ENCODE measurements at places on chromosomes 5 and 9. TPM values are rescaled to one million over a fixed set of nuclear protein-coding genes. Genes with fewer than 3 reads are reported as not detected.

DNA sequence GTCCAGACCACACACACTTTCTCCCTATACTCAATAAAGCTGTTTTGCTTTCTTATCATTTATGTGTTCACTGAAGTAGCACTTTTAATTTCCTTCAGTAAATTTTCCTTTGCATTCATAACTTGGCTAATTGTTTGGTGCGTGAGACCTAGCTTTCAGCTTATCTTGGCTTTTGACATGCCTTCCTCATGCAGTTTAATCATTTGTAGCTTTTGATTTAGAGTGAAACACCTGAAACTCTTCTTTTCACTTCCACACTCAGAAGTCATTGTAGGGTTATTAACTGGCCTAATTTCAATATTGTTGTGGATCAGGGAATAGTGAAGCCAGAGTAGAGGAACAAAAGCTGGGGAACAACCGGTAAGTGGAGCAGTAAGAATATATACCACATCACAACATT is 114.7 kb downstream of the ST8SIA4 start:
- no peak for DNase-seq
- H3K36me3 ChIP-seq: peaks cover 20% of the 10 kb centered on the region
- H3K27ac ChIP-seq: no peak overlapping the region
- peaks cover 9% of the 10 kb centered on the region for H3K4me1 ChIP-seq
- H3K27me3 ChIP-seq: no peaks in the 10 kb centered on the region
- H3K4me3 ChIP-seq: no peak overlapping the region

DNA sequence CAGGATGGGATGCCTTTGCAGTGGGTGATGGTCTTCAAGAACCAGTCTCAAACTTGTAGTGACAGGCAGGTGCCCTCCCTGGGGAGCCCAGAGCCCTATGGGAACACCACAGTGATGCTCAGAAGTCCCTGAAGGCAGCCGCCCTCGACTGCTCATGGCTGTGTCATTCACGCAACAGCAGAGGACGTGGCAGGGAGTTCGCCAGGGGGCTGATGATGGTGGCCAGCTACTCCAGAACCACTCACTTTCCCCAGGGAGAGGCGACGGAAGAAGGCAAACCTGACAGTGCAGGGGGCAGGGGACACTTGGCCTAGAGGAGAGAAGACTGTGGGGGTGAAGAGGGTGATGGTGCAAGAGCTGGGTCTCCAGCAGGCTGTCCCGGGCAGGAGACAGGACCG is 4.0 kb downstream of the IL13 start:
- no peaks in the 10 kb centered on the region for H3K36me3 ChIP-seq
- no peak overlapping the region for H3K4me3 ChIP-seq
- peaks cover 26% of the 10 kb centered on the region for H3K27me3 ChIP-seq
- DNase-seq: no peak
- H3K27ac ChIP-seq: no peak overlapping the region
- peaks cover 14% of the 10 kb centered on the region for H3K4me1 ChIP-seq

The ENHO gene
- not detected for polyA plus RNA-seq

The PAEP gene
- polyA plus RNA-seq: not detected

- no peak for DNase-seq
- peaks cover 15% of the 10 kb centered on the region for H3K4me1 ChIP-seq
- no peak overlapping the region for H3K4me3 ChIP-seq
Observed at GRCh38 chr5:60611099-60611740, 88.7 kb downstream of the DEPDC1B start.

DNA sequence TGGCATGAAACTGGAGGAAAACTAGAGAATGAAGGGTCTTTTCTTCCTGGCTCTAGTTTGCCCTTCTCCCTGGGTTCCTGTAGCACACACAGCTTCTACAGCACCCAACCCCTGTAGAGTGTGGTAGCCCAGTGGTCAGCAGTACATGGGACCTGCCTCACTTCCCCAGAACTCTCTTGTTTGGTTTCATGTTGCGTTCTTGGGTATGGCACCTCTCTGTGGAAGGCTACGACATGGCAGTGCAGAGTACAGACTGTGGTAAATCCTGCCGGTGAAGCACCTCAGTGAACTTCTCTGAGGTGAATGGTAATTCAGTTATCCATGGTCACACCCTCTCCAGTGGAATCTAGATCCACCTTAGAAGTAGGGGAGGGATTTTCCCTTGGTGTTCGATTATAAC is 105.5 kb downstream of the TLR4 start:
- no peak for DNase-seq
- H3K4me1 ChIP-seq: no peaks in the 10 kb centered on the region
- H3K36me3 ChIP-seq: peaks cover 4% of the 10 kb centered on the region
- no peak overlapping the region for H3K27ac ChIP-seq
- peaks cover 63% of the 10 kb centered on the region for H3K27me3 ChIP-seq
- H3K4me3 ChIP-seq: no peak overlapping the region

- no peaks in the 10 kb centered on the region for H3K4me1 ChIP-seq
- no peak for DNase-seq
- H3K36me3 ChIP-seq: no peaks in the 10 kb centered on the region
- H3K27me3 ChIP-seq: peaks cover 27% of the 10 kb centered on the region
Observed at GRCh38 chr5:122195802-122196394, 66.6 kb downstream of the ZNF474 start.

- no peak overlapping the region for H3K27ac ChIP-seq
- no peaks in the 10 kb centered on the region for H3K27me3 ChIP-seq
- H3K36me3 ChIP-seq: peaks cover 17% of the 10 kb centered on the region
- no peak overlapping the region for H3K4me3 ChIP-seq
- no peaks in the 10 kb centered on the region for H3K4me1 ChIP-seq
Observed at GRCh38 chr9:77402286-77402685, 225.0 kb downstream of the VPS13A start.

DNA sequence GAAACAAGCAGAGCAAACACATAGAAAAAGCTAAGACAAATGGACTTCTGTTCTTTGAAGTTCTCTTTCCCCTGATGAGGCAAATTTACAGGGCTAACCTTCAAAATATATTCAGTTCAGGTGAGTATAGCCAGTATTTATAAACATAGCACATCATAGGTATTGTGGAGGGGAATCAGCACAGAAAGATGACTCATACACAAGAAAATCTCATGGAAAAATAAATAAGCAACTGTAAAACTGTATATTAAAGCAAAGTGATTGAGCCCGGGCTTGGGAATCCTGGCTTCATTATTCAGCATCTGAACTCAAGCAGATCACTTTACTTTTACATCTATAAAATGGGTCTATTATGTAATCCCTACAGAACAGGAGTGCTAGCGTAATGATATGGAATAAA is 173.5 kb upstream of the PAPPA start:
- H3K27ac ChIP-seq: no peak overlapping the region
- H3K36me3 ChIP-seq: no peaks in the 10 kb centered on the region
- no peaks in the 10 kb centered on the region for H3K4me1 ChIP-seq
- no peaks in the 10 kb centered on the region for H3K27me3 ChIP-seq
- no peak overlapping the region for H3K4me3 ChIP-seq

GRCh38 chr9:26175264-26175663 is 497.0 kb upstream of the TUSC1 start:
- no peak overlapping the region for H3K27ac ChIP-seq
- no peaks in the 10 kb centered on the region for H3K27me3 ChIP-seq
- H3K4me3 ChIP-seq: no peak overlapping the region
- H3K36me3 ChIP-seq: no peaks in the 10 kb centered on the region

- no peak overlapping the region for H3K4me3 ChIP-seq
- no peaks in the 10 kb centered on the region for H3K27me3 ChIP-seq
- H3K4me1 ChIP-seq: peaks cover 4% of the 10 kb centered on the region
- no peak overlapping the region for H3K27ac ChIP-seq
- H3K36me3 ChIP-seq: peaks cover 21% of the 10 kb centered on the region
- no peak for DNase-seq
Observed at GRCh38 chr9:5419987-5420386, 17.7 kb downstream of the PLGRKT start.

The PROB1 gene
- polyA plus RNA-seq: 0.80 TPM

The SUSD3 gene
- 56.1 TPM for polyA plus RNA-seq

- H3K4me1 ChIP-seq: peaks cover 24% of the 10 kb centered on the region
- H3K36me3 ChIP-seq: peaks cover 11% of the 10 kb centered on the region
- peaks cover 71% of the 10 kb centered on the region for H3K27me3 ChIP-seq
- no peak for DNase-seq
- H3K27ac ChIP-seq: peak overlapping the region; percentile 56
Observed at GRCh38 chr9:77022783-77023440, 3.5 kb downstream of the FOXB2 start.

GRCh38 chr9:83056174-83056573 is 6.8 kb downstream of the RASEF start:
- no peak overlapping the region for H3K27ac ChIP-seq
- no peak for DNase-seq
- H3K36me3 ChIP-seq: peaks cover 4% of the 10 kb centered on the region
- no peak overlapping the region for H3K4me3 ChIP-seq

DNA sequence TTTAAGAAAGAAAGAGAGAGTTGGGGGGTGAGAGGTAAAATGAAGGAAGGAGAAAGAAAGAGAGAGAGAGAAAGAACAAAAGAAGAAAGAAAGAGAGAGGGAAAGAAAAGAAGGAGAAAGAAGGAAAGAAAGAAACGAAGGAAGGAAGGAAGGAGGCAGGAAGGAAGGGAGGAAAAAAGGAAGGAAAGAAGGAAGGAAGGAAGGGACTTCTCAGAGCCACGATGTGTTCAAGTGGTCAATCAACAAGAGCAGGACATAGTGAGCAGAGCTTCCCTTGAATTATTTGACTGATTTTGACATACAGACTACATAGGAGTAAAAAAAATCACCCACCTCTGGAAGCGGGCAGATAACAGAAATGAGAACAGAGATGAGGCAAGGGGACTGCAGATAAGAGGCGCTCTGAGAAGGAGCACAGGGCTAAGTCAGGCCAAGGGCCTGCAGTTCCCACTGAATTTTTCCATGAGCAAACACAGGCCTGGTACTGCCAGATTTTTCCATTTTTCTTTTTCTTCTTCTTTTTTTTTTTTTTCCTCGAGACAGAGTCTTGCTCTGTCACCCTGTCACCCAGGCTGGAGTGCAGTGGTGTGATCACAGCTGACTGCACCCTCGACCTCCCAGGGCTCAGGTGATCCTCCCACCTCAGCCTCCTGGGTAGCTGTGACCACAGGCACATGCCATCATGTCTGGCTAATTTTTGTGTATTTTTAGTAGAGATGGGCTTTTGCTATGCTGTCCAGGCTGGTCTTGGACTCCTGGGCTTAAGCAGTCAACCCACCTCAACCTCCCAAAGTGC is 77.7 kb upstream of the IL17B start:
- no peaks in the 10 kb centered on the region for H3K27me3 ChIP-seq
- H3K4me3 ChIP-seq: no peak overlapping the region
- DNase-seq: no peak

GRCh38 chr9:93413530-93413929 is 38.0 kb upstream of the FAM120A start:
- no peaks in the 10 kb centered on the region for H3K4me1 ChIP-seq
- H3K36me3 ChIP-seq: no peaks in the 10 kb centered on the region
- no peak overlapping the region for H3K4me3 ChIP-seq
- peaks cover 27% of the 10 kb centered on the region for H3K27me3 ChIP-seq
- no peak for DNase-seq
- H3K27ac ChIP-seq: no peak overlapping the region

The ZNF484 gene
- polyA plus RNA-seq: 6.3 TPM

The ANKRD20A1 gene
- not detected for polyA plus RNA-seq

DNA sequence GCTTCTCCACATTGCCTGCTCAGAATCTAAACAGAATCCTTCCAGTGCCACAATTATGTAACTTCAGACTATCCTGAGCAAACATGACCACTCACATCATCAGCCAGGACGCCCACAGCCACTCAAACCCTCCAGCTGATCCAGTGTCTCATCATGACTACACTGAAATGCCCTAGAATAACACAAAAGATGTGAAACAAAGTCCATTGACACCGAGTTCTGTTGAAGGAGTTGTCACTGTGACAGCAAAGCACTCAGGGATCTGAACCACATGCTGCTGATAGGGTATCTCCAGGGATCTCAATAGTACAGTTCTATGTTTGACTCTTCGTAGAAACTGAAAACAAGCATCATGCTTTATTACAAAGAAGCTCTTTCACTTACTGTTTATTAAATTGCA is 150.2 kb downstream of the GABBR2 start:
- no peak for DNase-seq
- peaks cover 10% of the 10 kb centered on the region for H3K27me3 ChIP-seq
- H3K4me3 ChIP-seq: no peak overlapping the region
- no peaks in the 10 kb centered on the region for H3K4me1 ChIP-seq

DNA sequence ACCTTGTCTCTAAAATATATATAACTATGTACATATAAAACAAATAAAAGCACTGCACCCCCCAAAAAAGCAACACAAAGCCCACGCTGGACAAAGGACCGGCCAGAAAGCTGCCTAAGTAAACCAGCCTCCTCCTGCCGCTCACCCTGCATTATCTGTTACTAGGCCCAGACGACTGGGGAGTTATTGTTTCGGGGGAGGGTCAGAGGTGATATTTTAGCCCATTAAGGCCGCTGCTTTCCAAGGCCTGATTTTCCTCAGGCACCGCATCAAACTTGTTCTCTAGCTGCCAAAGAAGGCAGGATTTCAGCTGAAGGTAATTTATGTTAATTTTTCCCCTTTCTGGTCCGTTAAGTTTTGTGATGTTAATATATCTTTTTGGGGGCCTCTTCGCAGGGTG is 44.0 kb upstream of the CTNNA1 start:
- H3K36me3 ChIP-seq: no peaks in the 10 kb centered on the region
- no peak overlapping the region for H3K27ac ChIP-seq
- no peak for DNase-seq
- H3K4me3 ChIP-seq: no peak overlapping the region

DNA sequence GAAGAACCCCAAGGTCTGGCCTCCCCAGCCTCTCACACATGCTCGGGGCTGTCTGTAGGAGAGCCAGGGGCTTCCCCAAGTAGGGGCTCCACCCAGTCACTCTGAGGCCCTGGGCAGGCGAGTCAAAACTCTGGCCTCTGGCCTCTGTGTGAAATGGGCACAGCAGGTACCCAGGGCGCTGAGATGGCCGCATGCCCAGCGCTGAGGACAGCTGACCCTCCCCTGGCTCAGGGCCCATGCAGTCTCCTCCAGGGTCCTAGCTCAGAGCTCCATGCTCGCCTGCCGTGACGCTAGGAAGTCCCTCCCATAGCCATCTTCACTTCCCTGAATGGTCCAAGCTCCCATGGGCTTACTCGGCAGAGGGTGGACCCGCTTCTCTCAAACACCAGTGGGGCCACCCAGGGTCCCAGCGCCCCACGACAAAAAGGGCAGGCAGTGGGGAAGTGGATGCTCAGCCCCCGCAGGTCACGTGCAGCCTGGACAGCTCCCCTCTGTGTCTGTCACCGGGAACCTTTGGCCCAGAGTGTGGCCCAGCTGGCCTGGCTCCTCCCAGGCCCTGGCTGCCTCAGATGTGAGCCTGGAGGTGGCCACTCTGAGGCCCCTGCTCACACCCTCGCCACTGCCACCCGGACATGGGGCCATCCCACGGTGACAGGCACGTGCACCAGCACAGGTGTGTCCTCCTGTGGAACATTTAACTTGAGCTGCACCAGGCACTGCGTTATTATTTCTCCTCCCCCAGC is 12.2 kb upstream of the VAV2 start:
- H3K4me1 ChIP-seq: no peaks in the 10 kb centered on the region
- no peaks in the 10 kb centered on the region for H3K36me3 ChIP-seq
- H3K27me3 ChIP-seq: peaks cover 38% of the 10 kb centered on the region
- H3K4me3 ChIP-seq: no peak overlapping the region
- H3K27ac ChIP-seq: no peak overlapping the region

The LHX2 gene
- polyA plus RNA-seq: 0.27 TPM
